ENCODE measurements at places on chromosomes 1 and 21. TPM values are rescaled to one million over a fixed set of nuclear protein-coding genes. Genes with fewer than 3 reads are reported as not detected.

Gene AMIGO1
- total RNA-seq: 1.2 TPM

Gene SCCPDH
- total RNA-seq: 44.9 TPM

Gene KCNH1
- total RNA-seq: 1.7 TPM

Gene JAM2
- total RNA-seq: not detected

Gene CREB3L4
- 9.4 TPM for total RNA-seq

Gene RALGPS2
- total RNA-seq: 31.5 TPM

Gene SPAG17
- not detected for total RNA-seq

Gene LAPTM5
- total RNA-seq: 0.33 TPM

Gene MYOG
- not detected for total RNA-seq

Gene RIPPLY3
- 0.46 TPM for total RNA-seq

Gene CD34
- not detected for total RNA-seq

Gene KNCN
- not detected for total RNA-seq

Gene GJA8
- total RNA-seq: not detected

Gene IGSF5
- total RNA-seq: not detected

Measured in A549 treated with GW870086 at 1 μM for 4 hours (cell line).